ENCODE measurements at places on chromosomes 7 and 10. TPM values are rescaled to one million over a fixed set of nuclear protein-coding genes. Genes with fewer than 3 reads are reported as not detected.

DNA sequence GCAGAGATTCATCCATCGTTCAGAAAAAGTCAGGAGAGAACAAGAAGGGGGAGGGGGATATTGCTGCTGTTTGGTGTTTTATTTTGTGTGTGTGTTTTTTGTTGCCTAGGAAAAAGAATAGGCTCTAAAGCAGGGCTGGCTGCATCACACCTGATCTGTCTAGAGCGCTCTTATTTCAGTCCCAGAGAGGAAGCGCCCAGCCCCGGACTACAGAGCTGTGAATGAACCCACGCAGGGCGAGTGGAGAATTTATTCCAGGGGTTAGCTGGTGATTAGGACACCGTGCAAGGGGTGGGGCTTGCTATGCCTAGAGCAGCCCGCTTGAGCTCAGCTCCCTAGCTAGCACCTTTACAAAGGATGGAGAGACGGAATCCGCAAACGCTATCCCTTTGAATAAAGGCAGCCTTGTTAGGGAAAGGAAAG, 621 bp upstream of the FAM13C start:
- DNase-seq, result peak; percentile 50

DNA sequence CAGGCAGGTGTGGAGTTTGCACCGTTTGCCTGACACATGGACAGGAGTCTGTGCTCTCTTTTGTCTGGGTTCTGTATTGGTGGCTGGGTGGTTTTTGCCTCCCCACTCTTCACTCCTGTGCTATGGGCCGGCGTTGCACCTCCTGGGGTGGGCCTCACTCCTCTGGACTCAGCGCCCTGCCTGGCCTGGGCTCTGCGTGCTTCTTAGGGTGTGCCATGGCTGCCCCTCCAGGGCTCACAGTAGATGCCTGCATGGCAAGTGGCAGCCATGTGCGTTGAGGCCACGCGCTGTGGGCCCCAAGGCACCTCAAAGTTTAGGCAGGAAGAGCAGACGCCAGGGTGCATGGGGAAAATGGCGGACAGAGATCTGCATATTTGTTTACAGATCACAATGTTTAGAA, 319.8 kb downstream of the ADARB2 start:
- no peak for DNase-seq

GRCh38 chr7:30173058-30173897, 38.5 kb downstream of the MTURN start:
- DNase-seq, result peak; percentile 99

GRCh38 chr10:95819620-95820329, 63.8 kb downstream of the ENTPD1 start:
- no peak for DNase-seq

DNA sequence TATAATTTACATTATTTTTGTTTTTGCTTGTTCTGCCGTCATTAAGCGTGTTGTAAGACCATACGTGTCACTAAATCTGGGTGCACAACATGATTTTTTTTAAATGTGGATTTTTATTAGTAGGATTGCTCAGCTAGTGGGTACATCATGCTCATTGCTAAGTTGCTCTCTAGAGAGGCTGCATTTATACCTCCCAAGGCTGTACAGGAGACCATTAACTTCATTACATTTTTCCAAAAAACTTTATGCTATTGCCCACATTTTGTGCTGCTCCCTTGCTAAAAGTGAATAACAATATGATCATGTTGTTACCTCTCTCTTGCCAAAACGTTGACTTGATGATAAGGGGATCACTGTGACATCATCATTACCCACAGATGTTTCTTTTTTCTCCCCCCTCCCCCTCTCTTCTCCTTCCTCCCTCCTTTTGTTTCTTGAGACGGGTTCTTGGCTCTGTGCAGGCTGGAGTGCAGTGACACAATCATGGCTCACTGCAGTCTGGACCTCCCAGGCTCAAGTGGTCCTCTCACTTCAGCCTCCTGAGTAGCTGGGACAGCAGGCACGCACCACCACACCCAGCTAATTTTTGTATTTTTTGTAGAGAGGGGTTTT, 65.1 kb downstream of the BMPR1A start:
- DNase-seq, result peak; percentile 5

GRCh38 chr7:245574-246295, 44.2 kb upstream of the FOXL3 start:
- DNase-seq, result no peak

DNA sequence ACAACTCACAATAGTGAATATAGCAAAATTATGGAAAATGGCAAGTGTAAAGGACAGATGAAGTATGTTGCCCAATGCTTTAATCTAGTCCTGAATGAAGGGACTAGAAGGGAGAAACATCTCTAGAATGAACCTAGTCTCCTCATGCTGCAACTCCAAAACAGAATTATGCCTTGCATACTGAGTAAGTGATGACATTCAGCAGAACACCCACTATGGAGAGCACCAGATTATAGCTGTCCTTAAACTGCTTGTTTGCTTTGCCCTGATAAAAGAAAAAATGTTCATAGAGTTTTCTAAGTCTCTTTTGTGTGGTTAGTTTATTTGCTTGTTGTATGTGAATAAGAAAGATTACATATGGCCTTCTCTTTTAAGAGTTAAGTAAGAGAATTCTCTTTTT, 7.8 kb upstream of the HGF start:
- DNase-seq, result no peak

- no peak for DNase-seq
These were observed 863.8 kb upstream of the AUTS2 start for GRCh38 chr7:68734431-68734830.

- DNase-seq, result no peak
These were observed 29.9 kb downstream of the SPOCK2 start for GRCh38 chr10:72058347-72058898.

DNA sequence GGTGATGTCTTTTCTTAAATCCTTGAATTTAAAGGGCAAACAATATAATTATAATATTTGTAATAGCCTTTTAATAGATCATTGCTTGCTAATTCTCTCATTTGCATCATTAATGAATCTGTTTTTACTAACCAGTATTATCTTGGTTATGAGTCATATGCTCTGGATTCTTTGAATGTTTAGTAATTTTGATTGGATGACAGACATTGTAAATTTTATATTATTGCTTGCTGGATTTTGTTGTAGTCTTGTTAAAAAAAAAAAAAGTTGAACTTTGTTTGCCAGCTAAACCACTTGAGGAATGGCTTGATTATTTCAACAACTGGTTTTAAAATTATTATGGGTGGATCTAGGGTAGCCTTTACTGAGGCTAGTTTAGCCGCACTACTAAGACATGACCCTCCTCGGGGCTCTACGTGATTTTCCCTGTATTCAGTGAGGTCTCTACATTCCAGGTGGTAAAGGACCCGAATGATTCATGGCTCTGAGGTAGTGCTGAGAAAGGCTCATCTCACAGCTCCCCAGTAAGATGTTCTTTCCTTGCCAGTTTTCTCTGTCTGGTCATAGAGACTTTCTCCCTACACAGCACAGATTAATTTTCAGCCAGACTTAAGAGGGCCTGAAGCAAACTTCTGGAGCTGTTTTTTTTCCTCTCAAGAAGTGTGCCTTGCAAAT, 8.5 kb downstream of the C10orf90 start:
- no peak for DNase-seq

DNA sequence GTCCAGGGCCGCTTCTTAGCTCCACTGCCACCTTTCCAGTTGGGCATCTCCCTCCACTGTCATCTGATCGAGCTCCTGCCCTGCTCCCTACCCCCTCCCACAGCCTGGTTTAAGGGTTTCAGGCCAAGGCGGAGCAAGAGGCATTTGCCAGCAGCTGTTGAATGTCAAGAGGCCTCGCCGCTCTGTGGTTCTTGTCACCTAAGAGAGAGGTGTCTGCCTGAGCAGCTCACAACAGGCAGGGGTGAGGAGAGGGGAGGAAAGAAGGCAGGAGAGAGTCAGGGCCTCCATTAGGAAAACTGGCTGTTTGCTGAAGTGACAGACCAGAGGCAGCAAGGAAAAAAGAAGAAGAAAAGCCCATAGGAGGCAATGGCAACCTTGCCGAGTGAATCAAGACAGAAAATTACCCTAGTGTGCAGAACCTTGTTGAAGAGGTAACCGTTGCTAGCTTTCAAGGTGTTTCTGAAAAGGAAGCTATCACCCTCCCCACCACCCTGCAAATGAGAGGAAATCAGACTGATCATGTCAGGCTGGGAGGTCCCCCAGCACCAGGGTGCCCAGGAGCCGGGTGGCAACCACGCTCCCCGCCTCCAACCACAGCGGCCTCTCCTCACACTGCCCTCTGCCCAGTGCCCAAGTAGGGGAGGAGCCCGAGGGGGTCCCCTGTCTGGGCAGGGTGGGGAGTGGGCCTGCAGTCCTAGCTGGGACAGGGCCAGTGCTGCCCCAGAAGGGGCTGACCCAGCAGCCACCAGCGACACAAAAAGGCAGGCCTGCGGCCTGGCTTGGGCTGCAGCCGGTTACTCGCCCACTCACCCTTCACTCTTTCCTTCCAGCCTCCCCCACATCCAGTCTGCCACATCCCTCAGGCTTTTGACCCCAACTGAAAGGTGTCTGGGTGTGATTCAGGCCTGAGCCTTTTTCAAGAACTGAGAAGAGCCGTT, 7.1 kb downstream of the GATA3 start:
- DNase-seq, result no peak

DNA sequence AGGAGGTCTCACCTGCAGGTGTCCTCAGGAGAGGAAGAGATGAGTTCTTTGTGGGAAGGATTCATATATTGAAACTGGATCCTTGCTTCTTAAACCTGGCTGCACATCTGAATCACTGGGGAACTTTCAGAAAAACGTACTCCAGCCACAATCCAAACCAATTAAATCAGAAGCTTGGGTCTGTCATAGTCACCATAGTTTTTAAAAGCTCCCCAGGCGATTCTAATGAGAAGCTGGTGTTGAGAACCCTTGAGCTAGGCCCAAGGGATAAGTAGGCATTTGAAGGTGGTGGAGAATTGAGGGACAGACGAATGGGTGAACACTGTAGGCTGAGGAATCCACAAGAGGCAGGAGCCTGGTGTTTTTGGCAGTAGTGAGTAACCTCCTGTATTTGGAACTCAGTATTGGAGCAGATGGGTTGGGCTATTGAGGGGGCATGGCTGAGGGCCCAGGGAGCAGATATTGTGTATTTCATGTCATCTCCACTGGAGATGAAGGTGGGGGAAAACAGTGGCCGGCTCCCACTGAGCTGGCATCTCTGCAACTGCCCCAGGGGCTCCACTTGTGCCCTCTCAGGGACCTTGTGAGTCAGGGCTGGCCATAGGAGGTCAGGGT, 14.5 kb downstream of the ADCYAP1R1 start:
- no peak for DNase-seq

DNA sequence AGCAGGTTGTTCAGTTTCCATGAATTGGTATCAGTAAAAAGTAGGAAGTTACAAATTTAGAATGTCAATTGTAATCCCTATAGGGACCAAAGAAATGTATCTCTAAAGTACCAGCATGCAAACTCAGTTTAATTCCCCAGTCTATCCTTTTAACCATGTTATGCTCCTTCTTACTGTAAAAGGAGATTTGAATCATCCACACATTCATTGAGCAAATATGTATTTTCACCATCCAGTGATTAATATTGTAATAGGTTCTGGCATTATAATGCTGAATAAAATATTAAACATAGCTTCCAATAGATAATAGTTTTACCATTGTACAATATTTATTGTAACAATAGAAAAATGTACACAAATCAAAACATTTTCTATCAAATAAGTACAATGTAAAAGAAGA, 228.2 kb upstream of the SEMA3A start:
- DNase-seq, result peak; percentile 79

GRCh38 chr10:113336549-113337130, 216.2 kb upstream of the HABP2 start:
- no peak for DNase-seq

GRCh38 chr7:137241655-137242360, 101.7 kb downstream of the PTN start:
- DNase-seq, result no peak

DNA sequence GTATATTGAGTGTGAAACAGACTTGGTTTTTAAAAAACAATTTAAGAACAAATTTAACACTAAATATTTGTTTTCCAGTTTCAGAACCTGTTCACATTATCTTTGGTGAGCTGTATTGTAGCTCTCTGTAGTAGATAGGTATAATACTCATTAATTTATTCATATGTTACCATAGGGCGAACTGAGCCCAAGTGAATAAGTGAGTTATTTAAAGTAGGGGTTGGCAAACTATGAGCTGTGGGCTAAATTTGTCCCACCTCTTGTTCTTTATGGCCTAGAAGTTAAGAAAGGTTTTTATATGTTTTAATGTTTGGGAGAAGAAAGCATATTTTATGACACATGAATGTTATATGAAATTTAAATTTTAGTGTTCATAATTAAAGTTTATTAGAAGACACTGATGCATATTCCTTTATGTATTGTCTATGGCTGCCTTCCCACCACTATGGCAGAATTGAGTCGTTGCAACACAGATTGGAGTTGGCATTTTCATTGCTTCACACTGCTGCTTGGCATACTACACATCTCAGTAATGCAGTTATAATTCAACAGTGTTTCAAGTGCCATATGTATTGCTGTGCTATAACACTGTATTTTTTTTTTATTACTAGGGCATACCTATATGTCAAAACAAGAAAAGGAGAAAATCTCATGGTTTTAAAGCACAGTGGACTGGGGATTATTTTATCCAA, 146.5 kb downstream of the ADK start:
- no peak for DNase-seq

The AKR1C1 gene
- total RNA-seq, result 63.2 TPM

The ERVW-1 gene
- total RNA-seq, result not detected

The ITPRID1 gene
- not detected for total RNA-seq

The C10orf143 gene
- 0.26 TPM for total RNA-seq

The HOXA5 gene
- not detected for total RNA-seq

The NACAD gene
- 0.13 TPM for total RNA-seq

The OPTN gene
- 98.3 TPM for total RNA-seq

The GRK5 gene
- total RNA-seq, result 1.5 TPM

The NEUROD6 gene
- total RNA-seq, result not detected

All from bronchial epithelial cell (primary cell).